ACHN (cell line): ENCODE measurements at places on chromosomes 7 and 10.

- no peak for DNase-seq
Observed at GRCh38 chr10:133448120-133448519, 5.6 kb upstream of the SCART1 start.

- DNase-seq: no peak
Observed at GRCh38 chr7:77426052-77426404, 9.9 kb upstream of the GSAP start.

- no peak for DNase-seq
Observed at GRCh38 chr7:5225616-5226290, 35.7 kb downstream of the WIPI2 start.

- peak; percentile 74 for DNase-seq
Observed at GRCh38 chr7:124856299-124856888, 73.2 kb downstream of the POT1 start.

DNA sequence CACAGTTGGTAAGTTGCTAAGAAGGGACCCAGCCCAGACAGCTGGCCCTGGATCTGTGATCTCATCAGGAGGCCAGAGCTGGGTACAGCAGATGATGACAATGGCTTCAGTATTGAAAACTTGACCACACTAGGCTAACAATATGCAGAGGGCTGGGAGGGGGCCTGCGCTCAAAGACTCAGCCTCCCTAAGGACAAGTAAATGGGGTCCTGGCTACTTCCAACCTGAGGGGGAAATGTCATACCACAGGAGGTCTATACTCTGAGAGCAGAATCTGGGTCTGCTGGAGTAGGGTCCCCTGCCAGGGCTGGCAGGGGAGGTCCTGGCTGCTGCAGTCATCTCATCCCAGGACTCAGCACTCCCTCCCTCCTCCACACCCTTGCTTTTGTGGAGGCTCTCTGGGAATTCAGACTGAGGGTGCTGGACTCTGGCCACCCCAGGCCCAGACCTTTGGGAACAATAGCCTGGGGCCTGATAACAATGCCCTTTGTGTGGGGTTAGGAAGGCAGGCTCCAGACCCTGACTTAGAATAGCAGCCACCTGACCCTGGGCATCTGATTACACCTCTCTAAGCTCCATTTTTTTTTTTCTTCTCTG is 1.4 kb downstream of the FXYD4 start:
- DNase-seq: no peak

DNA sequence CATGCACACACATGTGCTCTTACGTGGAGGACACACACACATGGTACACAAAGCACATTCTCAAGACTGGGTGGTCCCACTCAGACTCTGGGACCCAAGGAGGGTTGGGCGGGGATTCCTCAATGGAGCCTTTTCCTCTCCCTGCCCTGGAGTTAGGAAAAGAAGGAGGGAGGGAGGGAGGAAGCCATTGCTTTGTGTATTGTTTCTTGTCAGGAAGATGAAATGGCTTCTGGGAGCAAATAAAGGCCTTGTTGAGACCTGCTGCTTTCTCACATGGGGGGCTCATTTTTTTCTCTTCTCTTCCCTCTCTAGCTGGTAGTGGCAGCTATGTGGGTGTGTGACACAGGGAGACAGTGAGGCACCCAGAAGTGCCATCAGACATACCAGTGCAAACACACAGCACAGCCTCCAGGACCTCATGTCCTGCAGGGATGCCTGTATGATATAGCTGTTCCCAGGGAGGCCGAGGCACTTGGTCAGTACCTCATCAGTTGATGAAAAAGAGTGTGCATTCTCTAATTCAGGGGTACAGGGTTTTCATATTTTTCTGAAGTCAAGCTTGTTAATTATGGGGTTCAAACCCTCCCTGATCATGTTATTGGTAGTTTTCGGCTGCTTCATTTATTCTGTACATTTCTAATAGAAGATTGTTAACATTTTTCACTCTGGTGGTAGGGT is 5.7 kb downstream of the AQP1 start:
- DNase-seq: no peak

DNA sequence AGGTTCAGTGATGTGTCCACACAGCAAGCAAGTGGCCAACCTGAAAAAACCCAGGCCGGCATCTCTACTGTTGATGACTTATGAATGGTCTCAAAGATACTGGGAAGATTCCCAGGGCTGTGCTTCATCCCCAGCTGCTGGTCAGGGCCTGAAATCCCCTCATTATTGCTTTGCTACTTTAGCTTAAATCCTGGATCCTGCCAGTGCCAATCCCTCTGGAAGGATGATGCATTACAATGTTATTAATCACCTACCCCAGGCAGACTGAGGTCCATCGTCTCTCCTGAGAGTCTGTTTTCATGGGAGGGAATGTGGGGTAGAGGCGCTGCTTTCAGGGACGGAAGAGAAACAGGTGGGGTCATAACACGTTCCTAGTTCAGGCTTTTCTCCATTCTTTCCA is 371.6 kb downstream of the RPS24 start:
- no peak for DNase-seq

GRCh38 chr10:92573091-92573797 is 649 bp downstream of the IDE start:
- peak; percentile 66 for DNase-seq

DNA sequence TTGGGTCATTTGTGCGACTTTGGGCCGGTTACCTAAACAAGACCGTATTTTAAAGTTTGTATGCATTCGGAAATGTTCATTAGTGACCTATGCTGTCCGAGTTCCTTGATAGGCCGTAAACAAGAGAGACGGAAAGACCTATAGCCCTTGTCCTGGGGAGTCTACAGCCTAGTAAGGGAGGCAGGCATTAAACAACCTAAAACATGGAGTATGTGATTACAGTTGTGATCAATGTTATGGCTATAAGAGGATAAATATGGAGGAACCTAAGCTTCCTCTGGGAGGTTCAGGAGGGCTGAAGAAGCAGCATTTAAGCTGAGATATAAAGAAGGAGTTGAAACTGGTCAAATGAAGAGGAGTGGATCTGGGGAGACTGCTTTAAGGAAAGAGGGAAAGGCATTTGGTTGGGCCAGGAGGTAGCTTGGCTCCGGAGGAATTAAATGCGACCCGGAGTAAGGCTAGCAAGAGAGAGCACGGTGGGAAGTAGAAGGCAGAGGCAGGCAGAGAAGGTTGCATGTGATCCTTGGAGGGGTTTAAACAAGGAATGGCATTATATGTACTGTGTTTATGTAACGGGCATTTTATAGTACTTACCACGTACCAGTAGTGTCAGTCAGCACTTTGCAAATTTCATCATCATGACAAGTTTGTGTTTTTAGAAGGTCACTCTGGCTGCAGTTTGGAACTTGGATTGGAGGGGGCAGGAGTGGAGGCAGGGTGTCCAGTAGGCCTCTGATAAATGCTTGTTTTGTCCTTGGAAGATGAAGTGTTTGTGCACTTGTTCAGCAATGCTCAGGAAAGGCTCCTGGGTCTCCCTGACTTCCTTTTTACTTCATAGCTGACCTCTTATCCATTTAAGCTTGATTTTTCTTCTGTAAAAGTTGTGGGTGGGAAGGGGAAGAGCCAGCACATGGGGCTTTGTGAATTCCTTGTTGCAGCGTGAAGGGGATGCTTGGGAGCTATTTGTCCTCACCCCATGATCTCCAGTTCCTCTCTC is 1.0 kb upstream of the AVPI1 start:
- no peak for DNase-seq

- peak; percentile 71 for DNase-seq
Observed at GRCh38 chr10:131885391-131886165, 15.2 kb upstream of the PPP2R2D start.

GRCh38 chr7:28323833-28324232 is 88.5 kb upstream of the CREB5 start:
- DNase-seq: no peak

- DNase-seq: peak; percentile 55
Observed at GRCh38 chr7:91288208-91288824, 24.1 kb downstream of the FZD1 start.

GRCh38 chr10:15172306-15172840 is 3.9 kb upstream of the NMT2 start:
- DNase-seq: no peak

GRCh38 chr7:23653942-23654341 is 26.1 kb upstream of the FAM221A start:
- DNase-seq: no peak

GRCh38 chr7:42493436-42494198 is 256.6 kb upstream of the GLI3 start:
- peak; percentile 90 for DNase-seq

- DNase-seq: no peak
Observed at GRCh38 chr7:3174515-3175284, 126.4 kb upstream of the SDK1 start.

- no peak for DNase-seq
Observed at GRCh38 chr7:14765731-14766130, 136.8 kb downstream of the DGKB start.

GRCh38 chr7:70092314-70093204 is 494.3 kb downstream of the AUTS2 start:
- no peak for DNase-seq
